Activated CD4-positive, alpha-beta T cell treated with anti-CD3 and anti-CD28 coated beads, Interleukin-2, amount 10 ng/mL, durations not matched to agents 24 days and 14 days (primary cell): ENCODE measurements at places on chromosomes 3 and 15. TPM values are rescaled to one million over a fixed set of nuclear protein-coding genes. Genes with fewer than 3 reads are reported as not detected.

- no peak for DNase-seq
- no peaks in the 10 kb centered on the region for H3K4me1 ChIP-seq
- no peak overlapping the region for H3K27ac ChIP-seq
- H3K36me3 ChIP-seq: no peaks in the 10 kb centered on the region
- no peak overlapping the region for H3K4me3 ChIP-seq
- H3K27me3 ChIP-seq: peaks cover 44% of the 10 kb centered on the region
Observed at GRCh38 chr15:76038512-76038911, 21.3 kb upstream of the TMEM266 start.

Gene CMTM7
- total RNA-seq: 45.0 and 46.3 TPM in 2 replicates

DNA sequence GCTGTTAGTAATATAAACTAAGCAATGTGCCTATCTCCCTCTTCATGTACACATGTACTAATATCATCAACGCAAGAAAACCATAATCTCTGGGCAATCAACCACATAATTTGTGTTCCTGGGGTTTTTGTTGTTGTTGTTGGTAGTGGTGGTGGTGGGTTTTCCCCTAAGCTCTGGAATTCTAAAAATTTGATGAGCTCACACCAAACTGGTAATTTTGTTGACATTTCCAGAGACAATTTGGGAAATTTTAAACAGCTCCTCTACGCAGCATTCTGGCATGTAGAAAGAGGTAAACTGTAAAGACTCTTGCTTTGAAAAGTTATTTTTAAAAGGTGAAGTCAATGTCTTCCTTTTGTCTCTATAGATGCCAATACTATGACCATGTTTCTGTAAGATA is 126.7 kb downstream of the IGSF11 start:
- no peaks in the 10 kb centered on the region for H3K36me3 ChIP-seq
- H3K27ac ChIP-seq: no peak overlapping the region
- H3K4me3 ChIP-seq: no peak overlapping the region
- peaks cover 8% of the 10 kb centered on the region for H3K27me3 ChIP-seq

DNA sequence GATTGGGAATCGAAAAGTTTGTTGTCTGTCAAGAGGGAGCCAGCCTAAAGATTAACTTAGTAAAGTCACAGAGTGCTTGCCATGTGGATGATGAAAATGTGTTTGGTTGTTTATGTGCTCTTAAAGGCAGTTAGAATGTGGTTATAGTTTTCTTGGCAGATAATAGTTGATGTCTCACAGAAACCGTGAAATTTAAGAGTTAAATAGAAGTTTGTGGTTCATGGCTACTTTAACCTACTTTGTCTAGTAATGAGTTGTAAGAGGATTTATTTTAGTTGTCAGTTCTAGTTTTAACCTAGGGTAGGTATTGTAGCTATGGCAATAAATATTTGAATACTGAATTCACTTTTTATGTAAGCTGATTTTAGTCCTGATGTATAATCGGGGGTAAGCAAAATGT is 36.4 kb upstream of the EIF3J start:
- H3K27ac ChIP-seq: peak overlapping the region; percentile 57
- peaks cover 19% of the 10 kb centered on the region for H3K4me1 ChIP-seq
- no peak for DNase-seq
- no peak overlapping the region for H3K4me3 ChIP-seq
- H3K36me3 ChIP-seq: peaks cover 38% of the 10 kb centered on the region

- H3K36me3 ChIP-seq: peaks cover 35% of the 10 kb centered on the region
- H3K4me1 ChIP-seq: peaks cover 53% of the 10 kb centered on the region
- H3K4me3 ChIP-seq: peak overlapping the region; percentile 92
Observed at GRCh38 chr3:15331072-15331605, 1.2 kb downstream of the SH3BP5 start.

Gene DZIP3
- 4.1 and 4.7 TPM in 2 replicates for total RNA-seq

Gene SCN11A
- total RNA-seq: not detected in 2 replicates

Gene LRRC31
- total RNA-seq: not detected in 2 replicates

- no peaks in the 10 kb centered on the region for H3K4me1 ChIP-seq
- peak; percentile 62 for DNase-seq
- H3K27me3 ChIP-seq: no peaks in the 10 kb centered on the region
- no peak overlapping the region for H3K4me3 ChIP-seq
- no peaks in the 10 kb centered on the region for H3K36me3 ChIP-seq
Observed at GRCh38 chr3:145776782-145777408, 384.1 kb downstream of the PLOD2 start.

GRCh38 chr3:117873249-117873600 is 1161.4 kb downstream of the IGSF11 start:
- no peaks in the 10 kb centered on the region for H3K4me1 ChIP-seq
- no peak overlapping the region for H3K4me3 ChIP-seq
- H3K27me3 ChIP-seq: no peaks in the 10 kb centered on the region
- H3K36me3 ChIP-seq: no peaks in the 10 kb centered on the region

Gene RBM5
- 154 and 161 TPM in 2 replicates for total RNA-seq
